ENCODE measurements at places on chromosomes 2 and 18. TPM values are rescaled to one million over a fixed set of nuclear protein-coding genes. Genes with fewer than 3 reads are reported as not detected.

The KATNAL2 gene
- total RNA-seq, result 2.0 TPM

The ADAM23 gene
- total RNA-seq, result 0.10 TPM

The ASAP2 gene
- total RNA-seq, result 16.5 TPM

The SPOPL gene
- total RNA-seq, result 48.3 TPM

GRCh38 chr2:10490806-10491291 lies 42.7 kb upstream of the ODC1 start:
- H3K36me3 ChIP-seq, result no peaks in the 10 kb centered on the region
- H3K27me3 ChIP-seq, result peaks cover 14% of the 10 kb centered on the region
- H3K27ac ChIP-seq, result no peak overlapping the region
- H3K4me3 ChIP-seq, result no peak overlapping the region
- no peaks in the 10 kb centered on the region for H3K4me1 ChIP-seq
- DNase-seq, result no peak
